T-helper 1 cell treated with Interleukin-12 subunit alpha and Interleukin-12 subunit beta and Interleukin-4 antibody, amounts not matched to agents 30 ng/mL and 1 ng/mL, for 36 hours (primary cell): ENCODE measurements at places on chromosomes 16 and 17. TPM values are rescaled to one million over a fixed set of nuclear protein-coding genes. Genes with fewer than 3 reads are reported as not detected.

The DLX4 gene
- 0.17 TPM in 1 of 2 replicates, not detected in the other for total RNA-seq

The ZNF18 gene
- total RNA-seq = 9.9 and 11.8 TPM in 2 replicates

The TXNL4B gene
- total RNA-seq = 14.9 and 17.6 TPM in 2 replicates

The SLC16A11 gene
- 0.15 and 0.47 TPM in 2 replicates for total RNA-seq

The GPR179 gene
- total RNA-seq = not detected in 2 replicates

The ZNF629 gene
- total RNA-seq = 1.9 and 2.1 TPM in 2 replicates

The CYBC1 gene
- total RNA-seq = 362 and 372 TPM in 2 replicates

The PHLPP2 gene
- total RNA-seq = 8.4 and 8.9 TPM in 2 replicates

The ACSM3 gene
- 0.78 and 2.1 TPM in 2 replicates for total RNA-seq

The GPR139 gene
- not detected in 2 replicates for total RNA-seq

The TBC1D3K gene
- total RNA-seq = not detected in 2 replicates

The FOXC2 gene
- total RNA-seq = not detected in 2 replicates

The DNAI2 gene
- 0.34 and 0.69 TPM in 2 replicates for total RNA-seq

The STARD3 gene
- 68.4 and 70.6 TPM in 2 replicates for total RNA-seq

The IRX3 gene
- total RNA-seq = 2.8 and 3.6 TPM in 2 replicates

The RILP gene
- 7.5 and 7.7 TPM in 2 replicates for total RNA-seq

The IGF2BP1 gene
- 0.02 and 0.10 TPM in 2 replicates for total RNA-seq

The GRAPL gene
- total RNA-seq = 22.9 and 23.2 TPM in 2 replicates

The VAT1 gene
- total RNA-seq = 10.7 and 11.6 TPM in 2 replicates

The ALOX12B gene
- total RNA-seq = 0.29 TPM in 1 of 2 replicates, not detected in the other

The STXBP4 gene
- total RNA-seq = 8.9 TPM in 2 replicates

The WSCD1 gene
- not detected in 2 replicates for total RNA-seq

The TP53TG3 gene
- not detected in 2 replicates for total RNA-seq

The NDRG4 gene
- total RNA-seq = 0.71 and 1.1 TPM in 2 replicates

The VPS35 gene
- 70.3 and 73.1 TPM in 2 replicates for total RNA-seq

The C17orf113 gene
- total RNA-seq = 0.10 TPM in 2 replicates

The DPEP3 gene
- 0.12 and 0.22 TPM in 2 replicates for total RNA-seq

The TBX2 gene
- not detected in 2 replicates for total RNA-seq

The RASL10B gene
- total RNA-seq = 0.29 and 1.3 TPM in 2 replicates

The NPTX1 gene
- total RNA-seq = 104 and 107 TPM in 2 replicates

The WNT9B gene
- total RNA-seq = not detected in 2 replicates
